ENCODE measurements at places on chromosomes 2 and 18.

DNA sequence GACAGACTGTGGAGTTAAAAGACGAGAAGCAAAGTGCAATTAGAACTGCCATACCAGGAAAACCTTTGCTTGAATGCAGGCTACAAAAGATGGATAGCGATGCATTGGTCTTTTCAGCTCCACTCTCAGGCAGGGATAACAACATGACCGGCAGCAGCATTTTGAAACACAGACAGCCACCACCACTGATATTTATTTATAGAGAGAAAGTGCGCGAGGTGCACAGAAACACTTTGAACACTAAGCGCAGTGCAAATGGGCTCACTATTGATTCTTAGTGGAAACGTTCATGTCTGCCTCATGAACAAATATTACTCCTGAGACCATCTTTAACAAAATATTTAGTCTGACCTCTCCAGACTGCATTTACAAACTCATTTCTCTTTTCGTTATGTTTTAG is 32.9 kb downstream of the CAVIN2 start:
- no peak for DNase-seq

DNA sequence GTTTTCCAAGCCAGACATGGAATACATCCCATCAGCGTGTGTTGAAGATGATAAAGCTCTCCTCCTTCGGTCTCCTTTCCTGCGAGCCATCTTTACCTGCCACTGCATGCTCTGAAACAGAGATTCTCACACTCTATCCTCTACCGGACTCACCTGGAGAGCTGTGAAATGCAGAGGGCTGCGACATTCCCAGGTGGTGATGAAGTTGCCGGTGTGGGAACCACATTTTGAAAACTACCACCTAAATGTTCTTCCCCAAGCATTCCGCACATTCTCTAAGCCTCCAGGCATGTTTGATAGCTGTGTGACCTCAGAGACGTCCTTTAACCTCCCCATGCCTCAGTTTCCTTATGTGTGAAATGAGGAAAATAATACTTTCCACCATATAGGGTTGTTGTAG is 226.2 kb upstream of the RAB6C start:
- DNase-seq = peak; percentile 13

GRCh38 chr2:103287746-103288145 is 525.9 kb downstream of the TMEM182 start:
- DNase-seq = no peak

DNA sequence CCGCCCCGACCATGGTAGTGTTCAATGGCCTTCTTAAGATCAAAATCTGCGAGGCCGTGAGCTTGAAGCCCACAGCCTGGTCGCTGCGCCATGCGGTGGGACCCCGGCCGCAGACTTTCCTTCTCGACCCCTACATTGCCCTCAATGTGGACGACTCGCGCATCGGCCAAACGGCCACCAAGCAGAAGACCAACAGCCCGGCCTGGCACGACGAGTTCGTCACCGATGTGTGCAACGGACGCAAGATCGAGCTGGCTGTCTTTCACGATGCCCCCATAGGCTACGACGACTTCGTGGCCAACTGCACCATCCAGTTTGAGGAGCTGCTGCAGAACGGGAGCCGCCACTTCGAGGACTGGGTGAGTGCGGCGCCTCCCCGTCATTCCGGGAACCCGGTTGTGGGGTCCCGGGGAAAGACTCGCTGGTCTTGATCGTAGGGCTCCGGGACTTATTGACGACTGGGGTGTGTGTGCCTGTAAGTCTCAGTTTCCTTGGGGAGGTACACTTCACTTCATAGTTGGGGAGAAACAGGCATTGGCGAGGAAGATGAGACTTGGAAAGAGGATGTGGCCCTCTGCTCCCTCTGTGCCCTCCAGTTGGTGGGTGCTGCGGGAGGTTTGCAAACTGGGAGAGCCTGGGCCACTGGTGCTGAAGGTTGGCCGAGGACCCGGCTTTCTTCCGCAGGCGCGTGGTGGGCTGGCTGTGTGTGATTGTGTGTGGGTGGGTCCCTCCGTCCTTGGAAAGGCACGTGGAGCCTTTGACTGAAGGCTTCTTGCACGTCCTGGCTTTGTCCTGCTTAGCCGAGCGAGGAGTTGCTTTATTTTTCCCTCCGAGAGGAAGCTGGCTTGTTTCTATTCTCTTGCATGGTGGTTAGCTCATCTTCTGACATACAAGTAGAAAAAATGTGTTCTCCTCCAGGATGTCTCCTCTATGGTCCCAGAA is 886 bp downstream of the PRKCE start:
- DNase-seq = no peak

DNA sequence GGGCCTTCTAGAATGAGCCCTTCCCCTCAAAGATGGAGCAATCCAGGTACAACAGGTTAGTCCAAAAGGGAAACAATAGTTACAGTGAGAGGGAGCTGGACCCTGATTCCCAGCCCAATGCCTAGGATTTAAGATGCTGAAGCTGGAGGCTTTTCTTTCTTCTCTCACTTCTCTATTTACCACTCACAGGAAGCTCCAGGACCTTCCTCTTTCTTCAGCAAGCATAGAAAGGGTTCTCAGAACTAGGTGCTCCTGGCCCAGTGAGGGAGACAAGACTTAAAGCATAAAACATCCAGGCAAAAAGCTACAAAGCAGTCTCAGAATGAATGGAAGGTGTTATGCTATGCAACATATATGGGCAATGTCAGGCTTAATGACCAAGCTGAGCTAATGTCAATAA is 279.0 kb downstream of the SRBD1 start:
- no peak for DNase-seq

- no peak for DNase-seq
Observed at GRCh38 chr18:78160961-78161656, 818.5 kb upstream of the SALL3 start.

GRCh38 chr2:165898381-165898780 is 55.2 kb downstream of the TTC21B start:
- no peak for DNase-seq

DNA sequence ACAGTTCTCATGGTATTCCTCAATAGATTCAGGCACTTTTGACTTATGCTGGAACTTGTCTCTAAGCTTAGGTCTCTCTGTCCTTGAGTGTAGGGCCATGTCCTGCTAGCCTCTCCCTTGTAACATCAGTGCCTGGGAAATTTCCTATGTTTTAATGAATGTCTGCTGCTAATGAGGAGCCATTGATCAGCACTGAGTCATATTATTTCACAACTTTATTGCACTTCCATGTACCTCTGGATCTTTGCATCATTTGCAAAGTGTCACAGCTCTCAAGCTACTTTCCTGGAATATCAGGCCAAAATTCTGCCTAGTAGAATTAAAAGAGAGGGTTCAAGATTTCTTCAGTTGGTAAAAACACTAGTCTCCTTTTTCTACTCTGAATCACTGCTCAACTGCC is 102.5 kb downstream of the GAREM1 start:
- DNase-seq = no peak

- no peak for DNase-seq
Observed at GRCh38 chr2:81389203-81389602, 1084.7 kb upstream of the LRRTM1 start.

DNA sequence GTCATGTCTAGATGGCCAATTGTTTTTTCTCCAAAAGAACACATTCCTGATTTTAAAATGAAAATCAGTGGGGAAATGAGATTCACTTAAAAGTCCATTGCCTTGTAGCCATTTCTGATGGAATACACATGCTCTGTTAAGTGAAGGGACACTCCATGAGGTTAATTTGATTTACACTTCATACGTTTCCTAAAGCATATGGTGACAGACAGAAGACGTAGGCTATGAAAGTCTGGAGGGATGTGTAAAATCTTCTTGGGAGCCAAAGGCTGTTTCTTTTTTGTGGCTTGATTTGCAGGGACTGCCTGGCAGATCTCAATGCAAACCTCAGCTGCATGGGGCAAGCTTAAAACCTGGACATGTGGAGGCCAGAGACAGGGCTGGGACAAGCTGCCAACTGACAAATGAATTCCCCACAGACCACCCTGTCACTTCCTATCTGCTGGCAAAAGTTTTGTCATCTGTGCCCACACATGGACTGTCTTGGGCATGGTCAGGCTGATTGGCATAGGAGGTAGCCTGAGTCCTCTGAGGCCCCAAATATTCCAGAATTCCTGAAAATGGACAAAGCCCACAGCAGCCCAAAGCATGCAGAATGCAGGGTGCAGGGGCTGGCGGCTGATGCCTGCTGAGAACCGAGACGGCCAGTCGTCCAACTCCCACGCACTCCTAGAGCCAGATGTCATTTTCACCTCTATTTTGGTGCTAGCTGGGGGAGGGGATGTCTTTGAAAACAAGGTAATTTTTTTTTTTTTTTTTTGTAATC is 73.9 kb downstream of the SDC1 start:
- DNase-seq = no peak

DNA sequence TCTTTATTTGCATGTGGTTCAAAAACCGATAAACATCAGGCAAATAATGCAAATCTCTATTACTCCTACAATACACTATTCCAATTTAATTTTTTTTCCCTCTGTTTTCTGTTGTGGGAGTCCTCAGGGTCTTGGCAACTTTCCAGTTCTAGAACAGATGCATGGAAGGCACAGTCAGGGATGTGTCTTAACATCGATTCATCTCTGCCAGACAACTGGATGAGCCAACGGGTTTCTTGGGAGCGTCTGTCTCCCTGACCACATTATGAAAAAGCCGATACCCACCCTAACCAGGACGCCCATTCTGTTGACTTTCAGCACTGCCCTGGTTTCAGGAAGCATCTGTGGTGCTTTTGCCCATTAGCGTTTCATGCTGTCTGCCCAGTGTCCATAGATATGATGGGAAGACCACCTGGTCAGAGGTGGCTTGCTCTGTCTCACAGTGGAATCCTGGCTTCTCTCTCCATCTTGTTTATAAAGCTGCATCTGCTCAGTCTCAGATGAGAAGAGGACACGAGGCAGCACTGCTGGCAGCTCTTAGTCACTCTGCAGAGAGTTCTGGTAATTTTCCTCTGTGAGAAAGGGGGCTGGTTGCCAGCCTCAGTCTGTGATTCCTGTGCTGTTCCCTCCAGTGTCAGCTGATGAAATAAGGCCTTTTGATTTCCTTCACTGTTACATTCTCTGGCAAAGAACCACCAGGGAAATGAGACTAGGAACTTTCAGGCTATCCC is 57.9 kb upstream of the KCNE4 start:
- DNase-seq = no peak

- DNase-seq = no peak
Observed at GRCh38 chr2:177289824-177290628, 25.5 kb upstream of the NFE2L2 start.

DNA sequence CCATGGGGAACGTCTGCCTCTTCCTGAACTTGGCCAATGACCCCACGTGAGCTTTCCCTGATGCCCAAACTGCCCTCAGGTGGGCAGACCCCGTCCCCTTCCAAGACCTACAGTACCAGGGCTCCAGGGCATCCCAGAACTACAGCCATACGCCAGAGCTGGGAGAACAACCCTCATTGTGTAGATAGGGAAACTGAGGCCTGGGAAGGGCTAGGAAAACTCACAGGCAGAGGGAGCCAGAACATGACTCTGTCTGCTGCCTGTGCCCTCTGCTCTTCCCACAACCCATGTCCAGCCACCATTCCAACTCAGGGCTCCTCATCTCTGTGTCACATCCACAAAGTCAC is 16.8 kb upstream of the ANKRD53 start:
- peak; percentile 37 for DNase-seq

DNA sequence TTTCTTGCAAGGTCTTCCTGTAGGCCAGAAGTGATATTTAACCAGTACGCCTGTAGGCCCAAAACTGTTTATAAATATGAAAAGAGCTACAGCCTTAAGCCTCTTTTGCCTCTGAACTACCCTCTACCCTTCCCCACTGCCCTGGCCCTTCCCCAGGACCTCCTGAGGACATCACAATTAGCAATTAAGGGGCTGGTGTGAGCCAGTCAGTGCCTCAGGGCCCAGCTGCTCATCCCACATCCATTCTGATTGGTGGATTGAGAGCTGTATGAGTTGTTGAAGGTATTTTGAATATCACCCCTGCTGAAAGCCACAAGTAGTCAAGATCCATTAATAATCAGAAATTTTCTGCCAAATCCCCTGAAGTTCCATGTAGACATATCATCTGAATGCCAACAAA is 126.3 kb upstream of the TACR1 start:
- no peak for DNase-seq

DNA sequence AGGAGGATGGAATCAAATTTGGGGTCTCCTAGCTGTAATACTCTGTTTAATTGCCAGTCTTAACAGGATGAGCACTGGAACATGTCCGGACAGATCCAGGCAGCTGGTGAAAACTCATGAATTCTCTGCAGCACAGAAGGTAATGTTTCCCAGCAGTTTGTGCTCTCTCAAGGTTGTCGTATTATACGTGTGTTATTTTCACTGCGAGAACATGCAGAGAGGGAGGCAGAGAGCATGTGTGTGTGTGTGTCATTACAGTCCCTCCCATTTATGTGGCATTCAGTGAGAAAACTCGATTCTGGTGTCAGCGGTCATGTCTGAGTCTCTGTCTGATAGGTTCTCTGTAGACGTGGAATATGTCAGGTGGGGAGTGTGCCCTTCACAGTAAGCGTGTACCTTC is 150.2 kb upstream of the POU3F3 start:
- DNase-seq = no peak

DNA sequence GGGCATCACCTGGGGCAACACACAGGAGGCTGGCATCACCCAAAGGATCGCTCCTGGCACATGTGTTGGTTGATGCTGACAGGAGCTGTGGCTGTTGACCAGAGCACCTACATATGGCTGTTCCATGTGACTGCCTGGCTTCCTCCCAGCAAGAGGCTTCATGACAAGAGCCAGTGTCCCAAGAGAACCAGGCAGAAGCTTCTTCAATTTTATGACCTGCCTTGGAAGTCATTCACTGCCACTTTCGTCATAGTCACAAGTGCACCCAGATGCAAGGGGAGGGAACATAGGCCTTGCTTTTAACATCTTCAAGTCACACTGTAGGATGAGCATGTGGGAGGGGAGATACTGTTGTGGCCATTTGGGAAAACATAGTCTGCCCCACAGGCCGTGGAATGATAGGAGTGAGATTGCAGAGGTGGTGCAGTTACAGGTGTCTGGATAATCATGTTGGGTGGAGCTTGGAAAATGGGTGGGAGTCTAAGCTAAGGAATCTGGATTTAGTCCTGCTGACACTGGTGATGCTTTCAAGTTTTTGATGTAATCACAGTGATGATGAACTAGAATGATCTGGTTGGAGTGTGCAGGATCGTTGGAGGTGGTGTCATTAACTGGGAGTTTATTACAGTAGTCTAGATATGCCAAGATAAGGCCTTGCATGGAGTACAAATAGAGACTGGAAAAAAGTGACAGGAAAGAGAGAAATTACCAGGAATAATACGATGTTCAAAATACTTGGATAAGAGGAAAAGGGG is 107.0 kb downstream of the RAPGEF4 start:
- no peak for DNase-seq

GRCh38 chr2:8462899-8463648 is 218.8 kb upstream of the ID2 start:
- DNase-seq = no peak

GRCh38 chr2:189592353-189592984 is 11.9 kb upstream of the SLC40A1 start:
- DNase-seq = no peak

DNA sequence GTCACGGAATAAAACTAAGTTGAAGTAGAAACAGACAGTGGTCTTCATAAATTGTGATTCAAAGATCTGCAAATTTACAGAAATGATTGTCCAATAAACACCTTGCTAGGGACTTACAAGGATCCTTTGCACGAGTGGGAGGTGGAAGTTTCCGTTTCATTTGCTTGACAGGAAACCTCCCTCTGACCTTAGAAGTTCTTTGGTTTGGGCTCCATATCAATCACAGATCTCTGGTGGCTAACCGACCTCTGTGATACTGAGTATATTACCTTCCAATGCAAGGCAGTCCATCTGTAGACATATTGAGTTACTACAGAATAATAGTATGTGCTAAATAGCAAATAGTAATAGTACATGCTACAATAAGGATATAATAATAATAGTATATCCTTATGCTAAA is 33.7 kb upstream of the RNF152 start:
- DNase-seq = no peak
